A549 treated with CORT108297 at 1 μM for 4 hours (cell line): ENCODE measurements at places on chromosomes 16 and 17. TPM values are rescaled to one million over a fixed set of nuclear protein-coding genes. Genes with fewer than 3 reads are reported as not detected.

Gene KLHDC4
- 34.6 to 44.4 TPM (median 42.2 TPM) in 5 replicates for total RNA-seq

Gene TNS4
- 118 to 182 TPM (median 158 TPM) in 5 replicates for total RNA-seq

Gene HP
- total RNA-seq: 0.47 to 0.53 TPM in 2 of 5 replicates, not detected in the others

Gene PRSS22
- 1.2 to 2.8 TPM (median 2.4 TPM) in 5 replicates for total RNA-seq

Gene SHMT1
- 39.0 to 48.9 TPM (median 45.2 TPM) in 5 replicates for total RNA-seq

Gene NDRG4
- 23.6 to 30.2 TPM (median 28.8 TPM) in 5 replicates for total RNA-seq

Gene KCNJ18
- 0.06 TPM in 1 of 5 replicates, not detected in the others for total RNA-seq

Gene XYLT1
- total RNA-seq: 0.62 to 1.1 TPM (median 0.72 TPM) in 5 replicates

Gene CCDC40
- total RNA-seq: 5.2 to 7.3 TPM (median 5.8 TPM) in 5 replicates

Gene SOX8
- total RNA-seq: 0.65 to 1.7 TPM (median 1.4 TPM) in 5 replicates

Gene LRRC75A
- total RNA-seq: 0.92 to 1.3 TPM (median 1.0 TPM) in 5 replicates

Gene NPTX1
- 78.5 to 156 TPM (median 115 TPM) in 5 replicates for total RNA-seq
